ENCODE measurements at places on chromosomes 6 and 20.

DNA sequence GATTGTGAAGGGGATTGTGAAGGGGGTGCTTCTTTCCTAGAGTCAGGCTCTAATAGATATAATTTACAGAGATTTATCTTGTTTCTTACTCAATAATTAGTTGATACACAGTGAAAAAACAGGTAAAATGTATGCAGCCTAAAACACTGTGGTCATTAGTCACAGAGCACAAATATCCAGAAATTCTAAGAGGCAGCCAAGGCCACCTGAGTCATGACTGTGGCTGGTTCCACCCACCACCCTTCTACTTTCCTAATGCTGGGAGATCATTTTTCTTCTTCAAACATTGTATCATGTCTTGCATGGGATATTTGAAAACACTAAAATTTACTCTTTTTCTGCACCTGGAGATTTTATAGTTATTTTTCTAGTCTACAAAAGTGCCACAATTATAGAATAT is 181.6 kb downstream of the OTOR start:
- DNase-seq: peak; percentile 70

- no peak for DNase-seq
These were observed 14.6 kb downstream of the SAYSD1 start for GRCh38 chr6:39100358-39100757.

GRCh38 chr6:157761331-157761921 is 61.6 kb upstream of the SNX9 start:
- DNase-seq: peak; percentile 58

- DNase-seq: no peak
These were observed 970.9 kb downstream of the TBC1D32 start for GRCh38 chr6:120363429-120363828.

- no peak for DNase-seq
These were observed 21.6 kb downstream of the L3MBTL1 start for GRCh38 chr20:43529051-43529450.

GRCh38 chr20:32894711-32895355 is 36.1 kb downstream of the EFCAB8 start:
- DNase-seq: no peak

GRCh38 chr20:31710423-31711108 is 12.1 kb downstream of the BCL2L1 start:
- no peak for DNase-seq

- no peak for DNase-seq
These were observed 459.1 kb upstream of the JAG1 start for GRCh38 chr20:11132819-11133415.

GRCh38 chr6:106102034-106102433 is 15.9 kb downstream of the PRDM1 start:
- no peak for DNase-seq

- peak; percentile 79 for DNase-seq
These were observed 29.2 kb downstream of the TFEB start for GRCh38 chr6:41705996-41706835.

- DNase-seq: peak; percentile 47
These were observed 89.2 kb upstream of the ARID1B start for GRCh38 chr6:156687789-156688619.

- DNase-seq: no peak
These were observed 24.9 kb upstream of the HDGFL1 start for GRCh38 chr6:22544476-22544875.

DNA sequence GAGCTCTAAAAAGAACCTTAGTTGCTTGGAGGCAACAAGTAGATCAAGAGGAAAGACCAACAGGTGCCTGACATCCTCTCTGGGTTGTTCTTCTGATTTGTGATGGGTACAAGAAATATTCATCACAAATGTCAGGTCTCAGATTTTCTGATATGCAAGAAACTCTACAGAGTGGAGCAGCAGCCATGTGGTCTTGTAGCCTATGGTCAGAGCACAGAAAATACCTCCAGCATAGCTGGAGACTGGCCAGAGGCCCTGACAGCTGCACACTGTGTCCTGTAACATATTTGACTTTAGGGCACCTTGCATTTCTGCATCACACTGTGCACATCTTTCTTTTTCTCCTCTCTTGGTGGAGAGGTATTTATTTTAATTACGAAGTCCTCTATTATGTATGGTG is 116.3 kb downstream of the GMPR start:
- no peak for DNase-seq

GRCh38 chr6:64680446-64680845 is 1026.6 kb downstream of the EYS start:
- peak; percentile 15 for DNase-seq

DNA sequence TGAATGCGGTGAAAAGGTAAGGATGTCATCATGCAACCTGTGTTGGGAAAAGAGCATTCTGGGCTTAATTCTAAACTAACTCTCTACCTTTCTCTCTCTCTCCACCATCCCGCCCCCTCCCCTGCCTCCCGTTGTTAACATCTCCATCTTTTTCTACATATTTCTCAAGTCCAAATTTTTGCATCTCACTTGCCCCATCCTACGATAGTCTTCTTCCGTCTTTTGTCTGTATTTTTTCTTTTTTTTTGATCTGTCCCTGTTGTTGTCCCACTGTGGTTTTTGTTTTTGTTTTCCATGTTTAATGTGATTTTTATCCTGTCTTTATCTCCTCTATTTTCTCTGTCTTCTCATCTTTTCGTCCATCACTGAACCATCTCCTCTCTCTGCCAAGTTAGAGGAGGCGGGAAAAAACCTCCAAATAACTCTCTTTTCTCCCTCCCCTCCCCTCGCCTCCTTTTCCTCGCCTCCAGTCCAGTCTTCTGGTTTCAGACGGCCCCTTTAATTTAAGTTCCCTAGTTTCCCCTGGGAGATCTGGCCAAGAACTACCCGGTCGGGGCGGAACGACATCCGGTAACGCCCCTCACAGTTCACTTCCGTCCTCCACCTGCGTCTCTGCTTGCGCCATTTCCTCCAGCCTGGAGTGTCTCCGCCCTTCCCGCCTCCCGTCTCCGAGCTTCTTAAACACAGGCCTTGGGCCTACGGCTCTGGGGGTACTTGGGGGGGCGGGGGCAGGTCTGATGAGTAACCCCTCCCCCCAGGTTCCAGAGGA is at the start of gene NFKBIL1:
Gene NFKBIL1, plus strand, starts transcription at position 651 of the 769 bp plus-strand sequence. Its CDS starts 87 bp downstream, at position 738.
- DNase-seq: peak; percentile 93

- no peak for DNase-seq
These were observed 202.1 kb upstream of the RUNX2 start for GRCh38 chr6:45126033-45126432.

GRCh38 chr20:1086277-1087213 is 31.9 kb upstream of the PSMF1 start:
- DNase-seq: no peak

GRCh38 chr6:154433477-154434241 is 76.8 kb downstream of the CNKSR3 start:
- DNase-seq: no peak

DNA sequence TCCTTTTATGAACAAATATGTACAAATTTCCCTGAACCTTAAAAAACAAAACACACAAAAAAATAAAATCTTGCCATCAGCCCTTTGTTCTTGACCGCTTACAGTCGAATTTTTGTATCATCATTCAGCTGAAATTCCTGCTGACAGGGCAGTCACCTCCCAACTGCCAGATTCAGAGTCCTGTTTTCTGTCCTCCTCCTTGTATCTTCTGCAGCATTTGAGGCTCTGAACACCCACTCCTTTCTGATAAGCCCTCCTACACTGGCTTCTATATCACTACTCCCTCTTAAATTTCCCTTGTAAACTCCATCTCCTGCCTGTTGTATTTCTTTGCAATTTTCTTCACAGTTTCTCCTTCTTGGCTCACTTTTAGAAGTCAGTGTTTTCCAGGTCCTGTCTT is 77.8 kb upstream of the CCN6 start:
- DNase-seq: no peak

- no peak for DNase-seq
These were observed 15.5 kb downstream of the EEF1E1 start for GRCh38 chr6:8086755-8087306.

DNA sequence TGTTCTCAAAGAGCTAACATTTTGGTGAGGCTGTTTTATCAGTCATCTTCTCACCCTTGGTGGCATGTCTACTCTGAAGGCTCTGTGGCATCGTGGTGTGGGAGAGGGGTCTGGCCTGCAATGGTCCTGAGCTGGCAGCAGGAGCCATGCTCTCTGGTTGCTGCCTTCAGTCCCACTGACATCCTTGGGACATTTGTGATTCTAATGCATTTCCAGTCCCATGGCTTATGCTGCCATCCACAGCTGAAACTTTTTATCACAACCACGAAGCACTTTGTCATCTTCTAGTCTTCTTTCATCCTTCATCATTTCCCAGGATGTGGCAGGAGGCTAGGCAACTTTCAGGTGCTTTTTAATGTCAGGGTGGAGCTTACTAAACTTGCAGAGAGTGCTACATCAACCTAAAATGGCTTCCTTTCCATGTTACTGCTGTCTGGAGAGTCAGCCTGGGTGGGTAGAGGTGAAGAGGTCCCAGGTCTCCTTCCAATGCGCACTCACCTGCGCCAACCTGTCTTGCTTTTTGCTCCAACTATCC is 77.1 kb downstream of the GPR63 start:
- no peak for DNase-seq

- DNase-seq: no peak
These were observed 49.0 kb downstream of the SOBP start for GRCh38 chr6:107538856-107539387.
